ENCODE measurements at places on chromosomes 2 and 18.

DNA sequence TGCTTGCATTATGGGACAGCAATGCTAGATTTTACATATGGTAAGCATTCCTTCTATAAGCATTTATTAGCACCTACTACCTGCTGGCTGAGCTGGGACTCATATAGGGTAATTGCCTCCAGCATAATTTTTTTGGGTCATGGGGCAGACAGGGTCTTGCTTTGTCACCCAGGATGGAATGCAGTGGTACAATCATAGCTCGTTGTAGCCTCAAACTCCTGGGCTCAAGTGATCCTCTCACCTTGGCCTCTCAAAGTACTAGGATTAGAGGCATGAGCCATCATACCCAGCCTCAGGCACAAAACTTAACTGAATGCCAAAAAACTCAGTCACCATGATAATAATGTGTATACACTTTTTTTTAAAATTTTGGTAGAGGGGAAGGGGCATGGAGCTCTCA lies 35.3 kb downstream of the TMEM237 start:
- DNase-seq: no peak

DNA sequence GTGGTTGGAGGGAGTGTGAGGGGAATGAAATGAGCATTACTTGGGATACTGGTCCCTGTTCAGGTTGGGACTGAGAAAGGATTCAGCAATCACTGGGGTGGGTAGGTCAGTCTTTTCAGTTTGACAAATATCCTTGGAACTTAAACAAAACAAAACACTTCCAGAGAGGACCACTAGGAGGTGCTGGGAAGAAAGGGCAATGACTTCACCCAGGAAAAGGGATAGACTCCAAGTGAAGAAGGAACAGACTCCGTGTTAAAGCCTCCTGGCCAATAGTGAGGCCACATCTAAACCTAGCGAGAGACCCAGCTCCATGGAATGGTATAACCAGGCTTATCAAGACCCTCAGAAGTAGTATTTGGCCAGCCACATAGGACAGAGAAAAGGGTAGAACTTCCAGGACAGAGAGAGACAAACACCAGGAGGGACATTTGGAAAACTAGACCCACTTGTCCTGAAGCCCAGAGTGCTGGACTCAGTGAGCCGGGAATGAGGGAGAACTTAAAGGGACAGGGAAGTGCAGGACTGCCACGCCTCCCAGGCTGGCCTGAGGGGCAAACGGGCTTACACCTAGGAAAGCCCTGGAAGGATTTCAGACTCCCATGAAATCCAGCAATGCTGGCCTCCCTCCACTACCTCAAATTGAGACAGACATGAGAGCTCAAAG lies 19.6 kb upstream of the KCNG3 start:
- DNase-seq: no peak

DNA sequence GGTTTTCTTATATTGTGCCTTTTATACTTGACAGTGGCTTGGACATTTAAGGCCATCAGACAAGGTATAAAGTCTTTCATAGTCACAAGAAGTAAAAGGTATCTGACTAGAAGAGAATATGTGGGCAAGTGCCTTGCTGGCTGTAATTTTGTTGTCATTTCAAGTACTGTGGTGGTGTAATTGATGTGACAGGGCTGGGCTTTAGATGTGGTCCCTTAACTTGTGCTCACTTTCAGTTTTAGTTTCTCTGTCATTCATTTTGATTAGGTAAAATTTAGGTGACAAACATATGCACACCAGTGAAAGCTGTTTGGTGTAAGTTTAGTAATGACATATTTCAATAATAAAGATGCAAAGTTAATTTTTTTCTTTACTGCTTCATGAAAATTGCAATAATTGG lies 31.2 kb upstream of the TBR1 start:
- DNase-seq: no peak

GRCh38 chr2:9763356-9764152 lies 79.7 kb upstream of the TAF1B start:
- DNase-seq: no peak

- DNase-seq: no peak
These were observed 1047.5 kb upstream of the CNTNAP5 start for GRCh38 chr2:122977580-122977979.

- no peak for DNase-seq
These were observed 72.7 kb downstream of the FAM228A start for GRCh38 chr2:24247592-24247991.

DNA sequence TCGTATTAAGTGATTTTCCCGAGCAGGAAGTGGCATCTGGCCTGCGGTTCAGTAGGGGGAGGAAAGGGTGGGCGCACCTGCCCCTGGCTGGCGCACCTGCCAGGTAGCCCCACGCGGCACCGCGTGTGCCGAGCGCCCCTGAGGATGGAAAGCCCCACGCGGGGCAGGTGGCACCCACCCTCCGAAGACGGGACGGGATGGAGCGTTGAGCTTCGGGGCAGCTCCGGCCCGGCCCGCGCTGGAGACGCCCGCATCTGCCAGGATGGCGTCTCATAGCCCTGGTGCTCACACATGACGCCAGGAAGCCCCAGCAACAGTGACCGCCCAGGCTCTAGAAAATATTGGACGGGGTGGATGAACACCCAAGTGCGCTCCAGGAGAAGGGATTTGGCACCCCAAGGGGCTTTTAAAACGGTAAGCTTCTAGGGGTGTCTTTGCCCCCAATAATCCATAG lies 2.5 kb upstream of the NFATC1 start:
- DNase-seq: no peak

- no peak for DNase-seq
These were observed 564 bp upstream of the TTR start for GRCh38 chr18:31591113-31591512.

- DNase-seq: no peak
These were observed 94.3 kb upstream of the SMIM21 start for GRCh38 chr18:75521816-75522215.

GRCh38 chr2:216683846-216684245 lies 11.5 kb downstream of the IGFBP5 start:
- DNase-seq: no peak

DNA sequence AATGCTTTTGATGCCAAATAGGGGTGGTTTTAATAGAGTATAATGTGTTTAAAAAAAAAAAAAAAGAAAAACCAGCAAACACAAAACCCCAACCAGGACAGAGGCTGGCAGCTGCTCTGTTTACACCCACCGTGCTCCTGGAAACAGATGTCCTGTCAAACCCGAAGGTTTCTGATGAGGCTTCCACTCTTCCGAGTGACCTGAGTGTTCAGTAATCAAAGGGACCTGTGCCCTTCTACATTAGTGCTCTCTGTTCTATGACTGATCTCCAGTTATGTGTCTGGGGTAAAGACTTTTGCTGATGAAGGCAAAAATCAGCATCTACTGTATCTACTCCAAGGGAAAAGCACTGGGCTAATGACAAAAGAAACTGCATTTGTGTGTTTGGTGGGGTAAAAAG lies 3.5 kb upstream of the KLHL29 start:
- no peak for DNase-seq

- no peak for DNase-seq
These were observed 272.1 kb downstream of the GBX2 start for GRCh38 chr2:235896061-235896460.

- no peak for DNase-seq
These were observed 36.6 kb upstream of the TANK start for GRCh38 chr2:161123531-161124030.

DNA sequence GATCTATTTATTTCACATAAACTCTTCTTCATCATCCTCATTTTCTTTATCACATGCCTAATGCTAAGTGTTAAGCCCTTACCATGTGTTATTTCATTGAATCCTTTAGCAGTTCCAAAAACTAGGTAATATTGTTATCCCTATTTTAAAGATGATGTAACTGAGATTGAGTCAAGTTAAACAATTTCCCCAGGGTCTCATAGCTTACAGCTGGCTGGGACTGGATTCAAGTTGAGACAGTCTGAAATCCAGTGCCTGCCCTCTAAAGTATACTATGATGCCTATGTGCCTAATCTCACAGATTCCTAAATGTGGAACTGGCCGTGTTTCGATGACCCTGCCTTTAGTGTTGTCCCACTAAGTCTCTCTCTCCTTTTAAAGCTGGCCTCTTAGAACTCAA lies 108.5 kb downstream of the MAP2 start:
- no peak for DNase-seq

- no peak for DNase-seq
These were observed 129.7 kb downstream of the WDSUB1 start for GRCh38 chr2:159156834-159157233.

DNA sequence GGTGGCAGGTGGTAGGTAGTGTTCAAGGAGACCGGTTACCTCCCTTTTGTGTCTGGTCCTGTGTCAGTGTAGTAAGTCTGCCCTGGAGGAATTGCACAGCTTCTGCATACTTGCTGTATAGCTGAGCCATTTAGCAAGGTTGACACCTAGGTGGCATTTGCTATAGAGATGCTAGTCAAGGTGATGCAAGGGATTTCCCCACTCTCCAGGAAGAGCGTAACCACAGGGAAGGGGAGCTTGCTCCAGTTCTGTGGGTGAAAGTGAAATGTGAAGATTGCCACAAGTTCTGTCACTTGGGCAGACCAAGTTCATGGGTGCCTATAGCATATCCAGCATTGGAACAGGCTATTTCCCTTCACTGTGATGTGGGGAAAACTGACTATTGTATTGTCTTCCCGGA lies 28.1 kb downstream of the NAT8 start:
- DNase-seq: no peak

- no peak for DNase-seq
These were observed 80.6 kb downstream of the TEX51 start for GRCh38 chr2:126979039-126980003.

- DNase-seq: no peak
These were observed 77.7 kb downstream of the RHOB start for GRCh38 chr2:20524412-20525040.

DNA sequence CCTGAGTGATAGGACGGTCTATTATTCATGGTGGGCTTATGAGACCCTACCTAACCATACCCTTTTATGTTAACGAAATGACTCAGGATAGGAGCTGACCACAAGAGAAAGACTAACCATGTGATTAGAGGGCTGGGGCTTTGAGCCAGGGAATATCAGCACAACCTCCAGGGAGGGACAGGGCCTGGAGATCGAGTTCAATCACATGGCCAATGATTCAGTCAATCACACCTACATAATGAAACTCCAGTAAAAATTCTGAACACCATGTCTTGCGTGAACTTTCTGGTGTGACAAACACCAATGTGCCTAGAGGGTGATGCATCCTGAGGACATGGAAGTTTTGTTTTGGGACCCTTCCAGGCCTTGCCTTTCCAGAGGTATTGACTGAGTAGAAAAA lies 2.2 kb upstream of the TEX51 start:
- DNase-seq: no peak

- DNase-seq: no peak
These were observed 132.1 kb upstream of the HAAO start for GRCh38 chr2:42924418-42924886.

DNA sequence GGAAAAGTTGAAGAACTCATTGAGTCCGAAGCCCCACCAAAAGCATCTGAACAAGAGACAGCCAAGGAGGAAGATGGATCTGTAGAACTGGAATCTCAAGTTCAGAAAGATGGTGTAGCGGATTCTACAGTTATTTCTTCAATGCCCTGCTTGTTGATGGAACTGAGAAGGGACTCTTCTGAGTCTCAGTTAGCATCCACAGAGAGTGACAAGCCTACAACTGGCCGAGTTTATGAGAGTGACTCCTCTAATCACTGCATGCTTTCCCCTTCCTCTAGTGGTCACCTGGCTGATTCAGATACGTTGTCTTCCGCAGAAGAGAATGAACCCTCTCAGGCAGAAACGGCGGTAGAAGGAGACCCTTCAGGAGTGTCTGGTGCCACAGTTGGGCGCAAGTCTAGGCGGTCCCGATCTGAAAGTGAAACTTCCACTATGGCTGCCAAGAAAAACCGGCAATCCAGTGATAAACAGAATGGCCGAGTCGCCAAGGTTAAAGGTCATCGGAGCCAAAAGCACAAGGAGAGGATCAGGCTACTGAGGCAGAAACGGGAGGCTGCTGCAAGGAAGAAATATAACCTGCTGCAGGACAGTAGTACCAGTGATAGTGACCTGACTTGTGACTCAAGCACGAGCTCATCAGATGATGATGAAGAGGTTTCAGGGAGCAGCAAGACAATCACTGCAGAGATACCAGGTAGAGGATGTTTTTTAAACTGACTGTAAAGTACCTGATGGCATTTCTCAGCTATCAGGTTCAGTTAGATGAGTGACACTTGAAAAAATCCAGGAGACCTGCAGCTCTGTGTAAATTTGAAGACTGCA lies 111.9 kb downstream of the HAUS1 start:
- DNase-seq: no peak

DNA sequence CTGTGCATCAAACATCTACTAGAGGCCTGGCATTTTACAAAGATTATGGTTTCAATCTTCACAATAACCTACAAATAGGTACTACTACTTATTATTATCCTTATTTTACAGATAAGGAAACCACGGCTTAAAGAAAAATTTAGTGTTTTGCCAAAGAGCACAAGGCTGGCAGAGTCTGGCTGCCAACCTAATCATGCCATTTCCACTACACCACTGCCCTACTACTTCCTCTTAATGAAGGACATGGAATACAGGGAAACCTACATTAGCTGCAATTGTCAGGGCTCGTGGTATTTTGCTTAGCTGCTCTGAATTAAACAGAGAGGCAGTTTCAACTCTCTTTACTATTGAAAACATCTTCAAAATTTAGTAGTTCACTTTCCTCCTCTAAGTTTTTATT lies 5.9 kb downstream of the MBOAT2 start:
- DNase-seq: no peak

DNA sequence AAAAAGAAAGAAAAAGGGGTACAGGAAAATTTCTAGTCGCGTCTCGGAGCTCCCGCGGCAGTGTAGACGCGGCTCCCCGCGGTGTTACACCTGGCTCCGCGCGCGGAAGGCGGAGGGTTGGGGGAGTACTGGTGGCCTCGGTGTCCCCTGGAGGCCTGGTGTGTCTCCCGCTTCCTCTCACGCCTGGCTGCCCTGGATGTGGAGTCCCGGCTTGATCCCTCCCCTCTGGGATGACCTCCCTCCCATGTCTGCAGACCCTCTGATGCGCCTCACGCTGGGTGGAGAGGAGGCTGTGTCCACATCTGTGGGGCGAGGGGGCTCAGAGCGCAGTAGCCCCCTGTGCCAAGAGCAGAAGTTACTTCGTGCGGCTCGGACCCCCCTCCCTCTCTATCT lies 1.2 kb downstream of the KIF5C start:
- DNase-seq: no peak

DNA sequence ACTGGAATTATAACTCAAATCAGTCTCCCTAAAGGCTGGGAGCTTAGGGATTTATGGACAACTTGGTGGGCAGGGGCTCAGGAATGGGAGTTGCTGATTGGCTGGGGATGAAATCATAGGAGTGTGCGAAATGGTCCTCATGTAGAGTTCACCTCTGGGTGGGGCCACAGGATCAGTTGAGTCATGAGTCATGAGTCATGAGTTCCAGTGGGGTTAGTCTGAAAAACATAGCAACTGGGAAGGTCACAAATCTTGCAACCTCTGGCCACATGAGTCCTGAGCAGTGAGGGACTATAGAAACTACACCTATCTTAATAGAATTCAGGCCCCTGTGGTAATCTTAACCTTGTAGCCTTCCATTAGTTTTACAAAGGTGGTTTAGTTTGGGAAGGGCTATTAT lies 383.3 kb downstream of the RBM43 start:
- no peak for DNase-seq

DNA sequence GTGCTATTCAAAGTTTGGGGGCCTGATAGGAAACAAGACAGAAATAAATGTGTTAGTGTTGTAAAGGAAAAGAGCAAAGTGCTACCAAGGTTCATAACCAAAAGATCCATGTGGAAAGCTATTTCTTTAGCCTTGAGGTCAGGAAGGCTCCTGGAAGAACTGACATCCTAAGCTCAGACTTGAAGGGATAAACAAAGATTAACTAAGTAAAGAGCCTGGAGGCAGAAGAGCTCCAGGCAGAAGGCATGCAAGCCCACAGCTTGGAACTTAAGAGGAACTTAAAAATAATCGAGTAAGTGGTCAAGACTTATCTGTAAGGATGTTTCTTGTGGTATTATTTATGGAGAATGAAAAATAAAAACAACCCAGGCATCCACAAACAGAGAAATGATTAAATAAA lies 245.0 kb upstream of the MGAT5 start:
- no peak for DNase-seq
